Left renal pelvis (tissue), 4 donors: ENCODE measurements at places on chromosomes 4 and X.

GRCh38 chr4:163087805-163088204 is 78.9 kb downstream of the NAF1 start:
- no peak for DNase-seq

GRCh38 chr4:16450724-16451123 is 224.5 kb upstream of the TAPT1 start:
- no peak for DNase-seq

GRCh38 chr4:110492522-110492921 is 16.6 kb downstream of the ENPEP start:
- no peak for DNase-seq

GRCh38 chrX:134908356-134908755 is 82.4 kb upstream of the SMIM10 start:
- DNase-seq = no peak

- no peak for DNase-seq
Observed at GRCh38 chrX:137896123-137896522, 330.2 kb downstream of the ZIC3 start.

DNA sequence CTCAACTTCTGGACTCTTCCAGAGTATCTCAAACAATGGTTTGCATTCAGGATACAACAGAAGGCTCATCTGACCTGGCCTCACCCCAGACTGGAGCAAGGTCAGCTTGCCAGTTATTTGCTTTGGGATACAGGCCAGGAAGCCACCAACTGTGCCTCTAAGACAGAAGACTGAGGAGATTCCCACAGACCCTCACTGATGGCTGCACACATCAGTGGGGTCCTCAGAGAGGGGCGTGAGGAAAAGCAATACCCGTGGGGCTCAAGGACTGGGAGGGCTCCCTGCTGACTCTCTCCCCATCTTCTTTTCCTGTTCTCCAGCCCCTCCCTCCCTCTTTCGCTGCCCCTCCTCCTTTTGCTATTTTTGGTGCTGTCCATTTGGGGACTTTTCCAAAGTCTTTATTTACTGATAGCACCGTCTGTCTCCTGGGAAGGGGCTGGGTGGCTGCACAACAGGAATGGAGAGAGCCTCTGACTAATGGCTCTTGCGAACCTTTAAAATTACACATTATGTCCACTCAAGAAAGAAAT is 23.2 kb downstream of the RELL1 start:
- no peak for DNase-seq

DNA sequence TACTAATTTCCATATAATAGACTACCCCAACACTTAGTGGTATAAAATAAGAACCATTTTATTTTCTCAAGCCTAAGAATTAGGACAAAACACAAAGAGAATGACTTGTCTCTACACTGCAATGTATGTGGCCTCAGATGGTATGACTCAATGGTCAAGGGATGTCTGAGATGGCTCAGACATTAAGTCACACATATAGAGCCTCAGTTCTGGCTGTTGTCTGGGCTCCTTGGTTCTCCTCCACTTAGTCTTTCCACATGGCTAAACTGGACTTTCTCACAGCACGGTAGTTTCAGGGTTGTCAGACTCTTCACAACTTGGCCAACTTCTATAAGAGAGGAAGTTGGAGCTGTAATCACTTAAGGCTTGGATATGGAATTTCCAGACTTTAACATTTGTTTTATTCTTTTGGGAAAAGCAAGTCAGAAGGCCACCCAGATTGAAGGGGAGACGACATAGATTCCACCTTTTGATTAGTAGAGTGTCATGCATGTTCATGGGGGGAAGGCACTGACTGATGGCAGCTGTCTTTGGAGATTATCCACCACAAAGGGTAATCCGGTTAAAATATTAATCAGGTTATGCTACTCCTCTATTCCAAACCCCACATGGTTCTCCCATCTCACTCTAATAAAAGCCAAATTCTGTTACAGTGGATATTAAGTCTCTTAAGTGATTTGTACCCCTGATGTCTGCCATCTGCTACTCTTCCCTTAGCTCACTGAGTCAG is 9.4 kb downstream of the IL15 start:
- no peak for DNase-seq

DNA sequence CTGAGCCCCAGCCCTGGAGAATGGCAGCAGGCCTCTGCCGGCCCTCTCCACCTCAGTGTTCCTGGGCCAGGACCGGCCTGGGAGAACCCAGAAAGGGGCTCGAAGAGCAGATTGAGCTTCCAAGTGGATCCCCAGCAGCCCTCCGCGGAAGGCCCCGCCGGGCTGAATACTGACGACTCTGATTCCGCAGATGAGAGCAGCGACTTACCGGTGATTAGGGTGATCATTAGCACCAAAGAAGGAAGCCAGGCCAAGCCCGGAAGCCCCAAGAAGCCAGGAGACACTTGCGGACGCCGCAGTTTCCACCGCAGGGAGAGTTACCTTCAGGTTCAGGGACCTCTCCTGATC is 876 bp downstream of the LOC101059915 start:
- no peak for DNase-seq

DNA sequence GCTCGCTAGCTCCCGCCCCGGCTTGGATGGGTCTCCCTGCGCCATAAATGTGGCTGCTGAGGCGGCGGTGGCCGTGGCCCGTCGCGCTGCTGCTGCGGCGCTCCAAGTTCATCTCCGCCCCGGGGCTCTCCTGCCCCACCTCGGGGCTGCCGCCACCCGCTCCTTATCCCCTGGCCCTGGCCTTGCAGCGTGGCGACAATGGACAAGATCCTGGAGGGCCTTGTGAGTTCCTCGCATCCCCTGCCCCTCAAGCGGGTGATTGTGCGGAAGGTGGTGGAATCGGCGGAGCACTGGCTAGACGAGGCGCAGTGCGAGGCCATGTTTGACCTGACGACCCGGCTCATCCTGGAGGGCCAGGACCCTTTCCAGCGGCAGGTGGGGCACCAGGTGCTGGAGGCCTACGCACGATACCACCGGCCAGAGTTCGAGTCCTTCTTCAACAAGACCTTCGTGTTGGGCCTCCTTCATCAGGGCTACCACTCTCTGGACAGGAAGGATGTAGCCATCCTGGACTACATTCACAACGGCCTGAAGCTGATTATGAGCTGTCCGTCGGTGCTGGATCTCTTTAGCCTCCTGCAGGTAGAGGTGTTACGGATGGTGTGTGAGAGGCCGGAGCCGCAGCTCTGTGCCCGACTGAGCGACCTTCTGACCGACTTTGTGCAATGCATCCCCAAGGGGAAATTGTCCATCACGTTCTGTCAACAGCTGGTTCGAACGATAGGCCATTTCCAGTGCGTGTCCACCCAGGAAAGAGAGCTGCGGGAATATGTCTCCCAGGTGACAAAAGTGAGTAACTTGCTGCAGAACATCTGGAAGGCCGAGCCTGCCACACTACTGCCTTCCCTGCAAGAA is 763 bp downstream of the USP38 start:
- DNase-seq = no peak

DNA sequence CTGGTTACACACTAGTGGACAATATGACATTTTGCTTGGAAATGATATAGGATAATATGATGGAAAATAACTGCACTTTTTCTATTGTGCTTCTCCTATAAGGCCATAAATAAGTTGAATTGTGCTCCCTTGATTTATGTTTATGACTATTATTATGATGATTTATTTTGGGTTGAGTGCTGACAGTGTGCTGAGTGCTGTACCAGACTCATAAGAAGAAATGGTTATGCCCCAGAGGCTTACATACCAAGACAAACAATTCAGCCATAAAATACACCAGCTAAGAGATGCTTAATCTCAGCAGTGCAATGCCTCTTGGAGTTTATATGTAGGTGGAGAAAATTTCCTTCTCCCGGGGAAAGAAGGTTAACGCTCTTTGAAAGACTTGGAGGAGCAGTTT is 199.8 kb upstream of the NOCT start:
- DNase-seq = no peak

DNA sequence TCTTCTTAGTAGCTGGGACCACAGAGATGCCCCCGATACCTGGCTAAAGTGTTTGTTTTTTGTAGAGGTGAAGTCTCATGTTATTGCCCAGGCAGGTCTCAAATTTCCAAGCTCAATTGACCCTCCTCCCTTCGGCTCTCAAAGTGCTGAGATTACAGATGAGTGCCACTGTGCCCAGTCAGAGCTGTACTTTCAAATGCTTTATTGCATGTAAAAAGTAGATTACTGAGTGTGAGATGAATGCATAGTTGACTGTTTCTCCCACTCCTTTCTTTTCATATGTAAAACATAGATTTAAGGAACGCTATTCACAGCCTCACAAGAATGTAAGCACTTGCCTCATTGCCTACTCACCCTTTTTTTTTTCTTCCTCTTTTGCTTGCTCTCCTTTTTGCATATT is 984.4 kb upstream of the PABPC4L start:
- no peak for DNase-seq

GRCh38 chr4:123255971-123256370 is 140.6 kb upstream of the SPRY1 start:
- no peak for DNase-seq

- peak; percentile 31 for DNase-seq
Observed at GRCh38 chr4:146095091-146095690, 80.3 kb upstream of the LSM6 start.

DNA sequence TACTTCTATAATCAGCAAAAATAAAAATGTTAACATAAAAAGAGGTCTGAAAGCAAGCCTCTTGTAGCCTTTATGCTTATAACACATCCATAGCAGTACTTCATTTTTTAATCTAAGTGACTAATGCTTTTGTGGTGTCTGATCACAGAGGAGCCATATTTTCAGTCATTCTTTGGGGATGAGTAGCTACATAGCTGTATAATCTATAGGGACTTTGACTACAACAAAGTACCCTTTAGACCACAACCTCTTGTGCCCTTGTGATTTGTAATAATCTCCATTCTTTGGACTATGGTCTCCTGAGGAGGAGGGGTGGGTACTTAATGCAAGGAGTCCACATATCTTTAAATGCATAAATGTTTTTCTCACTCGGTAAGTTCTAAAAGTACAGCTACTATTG is 9.6 kb downstream of the DRP2 start:
- DNase-seq = no peak

- no peak for DNase-seq
Observed at GRCh38 chr4:122203407-122203806, 51.3 kb downstream of the BLTP1 start.

GRCh38 chrX:821327-822107 is 190.9 kb downstream of the SHOX start:
- no peak for DNase-seq

DNA sequence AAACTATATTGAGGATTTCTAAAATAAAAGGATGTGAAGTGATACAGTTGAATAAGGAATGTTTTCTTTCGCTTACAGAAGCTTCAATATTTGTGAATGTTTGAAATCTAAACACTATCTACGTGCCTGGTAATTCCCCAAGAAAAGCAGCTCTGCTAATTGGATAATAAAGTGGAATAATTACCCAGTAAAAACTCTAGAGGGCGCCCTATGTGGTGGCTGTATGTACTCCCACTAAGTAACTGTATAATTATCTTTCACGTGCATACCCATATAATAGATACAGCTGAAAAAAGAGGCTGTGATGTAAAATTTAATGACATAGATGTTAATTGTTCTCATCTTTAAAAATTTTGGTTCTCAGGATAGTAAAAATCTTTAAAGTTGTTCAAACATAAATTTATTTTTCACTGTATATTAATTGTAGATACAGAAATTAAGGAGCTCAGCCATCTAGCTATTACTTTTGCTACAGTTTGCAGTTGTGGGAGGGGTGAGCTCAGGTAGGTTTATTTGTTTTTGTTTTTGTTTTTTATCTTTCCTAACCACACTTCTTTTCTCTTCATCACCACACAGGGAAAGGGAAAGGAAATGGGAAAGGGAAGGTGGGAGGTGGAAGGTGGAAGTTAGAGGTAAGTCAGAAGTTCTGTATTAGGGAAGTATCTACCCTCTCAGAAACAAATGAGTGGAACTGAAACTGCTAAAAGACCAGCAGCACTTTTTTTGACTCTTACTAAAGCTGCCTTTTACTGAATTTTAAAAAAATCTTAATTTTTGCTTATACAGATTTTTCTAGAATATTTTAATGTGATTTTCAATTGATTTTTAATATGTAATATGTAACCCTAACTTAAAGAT is 151.7 kb upstream of the RPS6KA6 start:
- no peak for DNase-seq

- no peak for DNase-seq
Observed at GRCh38 chr4:83388313-83388676, 53.6 kb upstream of the HPSE start.

- peak; percentile 17 for DNase-seq
Observed at GRCh38 chr4:74716436-74716765, 77.9 kb downstream of the BTC start.

- DNase-seq = no peak
Observed at GRCh38 chr4:51870441-51871188, 27.7 kb downstream of the DCUN1D4 start.

DNA sequence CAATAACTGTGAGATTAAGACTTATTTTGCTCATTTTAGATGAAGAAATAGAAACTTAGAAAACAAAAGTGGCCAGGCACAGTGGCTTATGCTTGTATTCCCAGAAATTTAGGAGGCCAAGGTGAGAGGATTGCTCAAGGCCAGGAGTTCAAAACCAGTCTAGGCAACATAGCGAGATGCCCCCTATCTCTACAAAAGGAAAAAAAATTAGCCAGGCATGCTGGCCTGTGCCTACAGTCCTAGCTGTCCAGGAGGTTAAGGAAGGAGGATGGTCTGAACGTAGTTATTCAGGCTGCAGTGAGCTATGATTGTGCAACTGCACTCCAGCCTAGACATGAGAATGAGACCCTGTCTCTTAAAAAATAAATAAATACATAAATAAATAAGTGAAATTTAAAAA is 28.0 kb downstream of the APELA start:
- no peak for DNase-seq

DNA sequence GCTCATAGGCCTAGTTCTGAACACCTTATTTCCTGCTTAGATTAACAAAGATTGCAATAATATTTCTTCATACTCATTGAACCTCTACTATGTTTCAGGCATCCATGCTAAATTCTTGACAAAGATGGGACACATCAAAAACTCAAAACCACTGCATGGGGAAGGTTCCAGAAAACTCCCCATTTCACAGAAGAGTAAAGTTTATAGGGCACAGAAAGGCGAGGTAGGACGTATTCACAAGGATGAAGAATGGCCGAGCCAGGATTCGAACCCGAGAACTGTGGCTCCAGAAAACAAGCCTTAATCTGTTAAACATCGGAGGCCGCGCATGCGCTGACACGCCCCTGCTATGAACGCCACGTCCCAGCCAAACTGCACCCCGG is 688 bp downstream of the UXT start:
- no peak for DNase-seq

- DNase-seq = no peak
Observed at GRCh38 chr4:107902715-107903114, 28.6 kb upstream of the CYP2U1 start.

GRCh38 chr4:26162101-26162500 is 158.7 kb upstream of the RBPJ start:
- DNase-seq = no peak

DNA sequence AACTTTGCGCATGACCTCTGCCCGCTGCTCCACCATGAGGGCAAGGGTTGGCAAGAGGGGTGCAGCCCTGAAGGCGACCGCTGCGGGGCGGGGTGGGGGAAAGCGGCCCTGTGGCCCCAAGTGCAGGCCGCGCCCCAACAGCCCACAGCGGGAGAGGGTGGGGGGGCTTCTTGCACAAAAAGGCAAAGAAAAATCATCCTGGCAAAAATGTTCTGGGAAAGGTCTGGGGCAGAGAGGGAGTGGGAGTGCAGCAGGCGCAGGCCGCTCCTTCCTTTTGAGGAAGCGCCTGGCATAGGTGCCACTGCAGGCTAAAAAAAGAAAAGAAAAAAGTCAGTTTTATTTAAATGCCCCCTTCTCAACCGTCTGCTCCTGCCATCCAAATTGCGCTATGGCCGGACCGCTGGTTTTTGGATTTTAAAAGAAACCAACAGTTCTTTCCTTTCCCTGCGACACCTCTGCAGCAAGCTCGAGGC is 1.4 kb downstream of the ARX start:
- DNase-seq = no peak

- no peak for DNase-seq
Observed at GRCh38 chr4:100816436-100817045, 298.7 kb upstream of the EMCN start.
